CD4-positive, alpha-beta T cell (primary cell): ENCODE measurements at places on chromosomes 16 and 17. TPM values are rescaled to one million over a fixed set of nuclear protein-coding genes. Genes with fewer than 3 reads are reported as not detected.

CLEC18C gene
- not detected for total RNA-seq

CCL8 gene
- total RNA-seq = not detected

CHST5 gene
- not detected for total RNA-seq

MT3 gene
- total RNA-seq = 0.50 TPM

ZFP3 gene
- 2.4 TPM for total RNA-seq

C1QTNF1 gene
- not detected for total RNA-seq

SIAH1 gene
- total RNA-seq = 40.9 TPM

KCNH6 gene
- total RNA-seq = not detected

EXOC3L1 gene
- not detected for total RNA-seq

KRTAP9-6 gene
- not detected for total RNA-seq

KRTAP4-4 gene
- not detected for total RNA-seq

DNASE1L2 gene
- total RNA-seq = 0.22 TPM

LYRM9 gene
- total RNA-seq = 13.0 TPM
